ENCODE measurements at places on chromosomes 3 and 15.

DNA sequence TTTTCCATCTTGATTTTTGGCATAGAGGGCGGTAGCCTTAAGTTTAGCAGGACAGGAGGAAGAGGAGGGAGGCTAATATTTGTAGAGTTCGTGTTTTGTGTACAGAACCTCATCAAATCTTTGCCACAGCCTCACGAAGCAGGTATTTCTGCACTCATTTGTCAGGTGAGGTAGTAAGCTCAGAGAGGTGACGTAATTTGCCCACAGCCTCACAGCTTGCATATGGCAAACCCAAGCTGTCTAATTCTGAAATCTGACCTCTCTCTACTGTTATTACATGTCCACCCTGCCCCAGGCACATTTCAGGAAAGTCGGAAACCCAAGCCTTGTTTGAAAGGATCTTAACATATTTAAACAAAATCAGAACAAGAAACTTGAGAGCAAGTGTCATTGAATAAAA, 91.1 kb upstream of the TPM1 start:
- no peak for DNase-seq

DNA sequence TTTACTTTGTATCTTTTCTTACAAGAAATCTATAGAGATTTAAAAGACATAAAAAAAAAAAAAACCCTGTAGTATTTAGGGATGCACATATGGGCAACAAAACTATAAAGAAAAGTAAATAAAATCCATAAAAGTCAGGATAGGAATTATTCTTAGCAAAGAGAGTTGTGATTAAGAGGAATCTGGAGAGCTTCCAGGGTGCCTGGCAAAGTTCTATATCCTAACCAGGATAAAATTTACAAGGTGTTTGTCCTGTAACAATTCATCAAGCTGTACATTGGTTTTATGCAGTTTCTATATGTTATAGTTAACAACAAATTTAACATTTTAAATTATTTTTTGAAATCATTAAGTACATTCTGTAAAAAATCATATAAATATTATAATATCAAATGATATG, 7.9 kb downstream of the SECISBP2L start:
- no peak for DNase-seq

- no peak for DNase-seq
Measured at GRCh38 chr3:124275412-124275811, 283.5 kb upstream of the ROPN1 start.

GRCh38 chr3:186239321-186239720, 122.7 kb downstream of the DGKG start:
- no peak for DNase-seq

- no peak for DNase-seq
Measured at GRCh38 chr3:50314342-50314741, 8.2 kb downstream of the HYAL2 start.

All from foreskin melanocyte (primary cell).